Fibroblast of the conjunctiva (primary cell): ENCODE measurements at places on chromosomes 3 and 15.
A peak's percentile ranks its signal among the peaks of the same experiment; 100 is the strongest.

GRCh38 chr3:66335671-66336070, 114.9 kb downstream of the SLC25A26 start:
- DNase-seq: no peak

DNA sequence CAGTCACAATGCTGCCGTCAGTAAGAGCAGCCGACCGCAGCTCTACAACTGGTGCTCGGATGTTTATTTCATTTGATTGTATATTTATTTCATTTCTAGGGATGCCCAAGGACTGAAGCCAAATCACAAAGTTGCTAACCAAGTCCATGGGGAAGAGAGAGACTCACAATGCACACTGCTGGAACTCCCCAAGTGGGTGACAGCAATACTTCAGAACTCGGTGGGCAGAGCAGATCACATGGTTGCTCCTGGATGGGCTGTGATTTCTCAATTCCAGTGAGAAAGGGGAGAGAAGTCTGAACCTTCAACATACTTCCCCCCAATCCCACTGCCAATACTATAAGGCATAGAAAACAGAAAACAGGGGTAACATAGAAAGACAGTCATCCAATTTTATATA, 265.8 kb upstream of the WNT5A start:
- DNase-seq: no peak

DNA sequence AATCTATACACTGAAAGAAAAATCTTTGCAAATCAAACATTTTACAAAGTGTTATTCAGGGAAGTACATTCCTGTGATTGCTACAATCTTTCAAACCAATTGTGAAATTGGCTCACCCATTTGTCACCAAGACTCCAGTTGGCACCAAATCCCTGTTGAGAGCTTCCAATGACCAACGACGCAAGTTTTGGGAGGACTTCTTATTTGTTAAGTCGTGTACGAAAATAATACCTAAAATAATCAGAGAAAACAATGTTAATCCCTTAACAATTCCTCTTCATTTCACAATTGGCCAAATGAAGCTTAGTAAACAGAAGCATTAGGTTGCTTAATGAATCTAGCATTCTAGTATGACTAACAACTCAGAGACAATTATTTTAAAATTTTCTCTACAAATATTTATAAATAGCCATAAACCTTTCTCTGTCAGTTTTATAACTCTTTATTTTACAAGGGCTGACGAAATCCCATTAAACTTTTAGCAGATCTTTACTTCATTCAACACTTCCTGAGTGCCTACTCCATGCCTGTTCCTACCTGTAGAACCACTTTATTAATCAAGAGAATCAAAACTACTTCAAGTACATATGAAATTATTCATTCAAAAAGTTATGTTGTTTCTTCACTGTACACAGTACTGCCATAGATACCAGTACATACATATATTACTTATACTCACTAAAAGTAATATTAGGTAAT, 24.0 kb upstream of the HGD start:
- no peak for DNase-seq

- DNase-seq: no peak
Measured at GRCh38 chr3:114446600-114446999, 152.8 kb downstream of the TIGIT start.

- DNase-seq: no peak
Measured at GRCh38 chr3:195839260-195840010, 27.7 kb upstream of the MUC4 start.

DNA sequence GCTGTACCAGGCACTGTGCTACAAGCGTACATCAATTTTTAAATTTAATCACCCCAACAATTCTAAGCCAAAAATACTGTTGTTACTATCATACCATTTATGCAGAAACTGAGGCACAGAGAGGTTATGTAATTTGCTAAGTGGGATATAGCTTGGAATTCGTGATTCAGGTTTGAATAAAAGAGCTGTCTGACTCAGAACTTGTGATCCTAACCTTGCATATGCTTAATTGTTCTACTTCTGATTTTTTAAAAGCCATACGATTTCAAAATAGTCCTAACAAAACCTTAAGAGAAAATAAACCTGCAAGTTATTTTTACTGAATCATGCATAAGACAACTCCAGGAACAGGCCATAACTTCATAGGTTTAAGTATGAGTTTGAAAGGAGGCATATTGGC, 498.0 kb upstream of the CFAP20DC start:
- DNase-seq: no peak

GRCh38 chr3:125098611-125099291, 43.0 kb upstream of the HEG1 start:
- no peak for DNase-seq

GRCh38 chr3:172309741-172310427, 138.4 kb downstream of the GHSR start:
- DNase-seq: no peak

- DNase-seq: no peak
Measured at GRCh38 chr15:59457103-59457502, 19.1 kb downstream of the FAM81A start.

DNA sequence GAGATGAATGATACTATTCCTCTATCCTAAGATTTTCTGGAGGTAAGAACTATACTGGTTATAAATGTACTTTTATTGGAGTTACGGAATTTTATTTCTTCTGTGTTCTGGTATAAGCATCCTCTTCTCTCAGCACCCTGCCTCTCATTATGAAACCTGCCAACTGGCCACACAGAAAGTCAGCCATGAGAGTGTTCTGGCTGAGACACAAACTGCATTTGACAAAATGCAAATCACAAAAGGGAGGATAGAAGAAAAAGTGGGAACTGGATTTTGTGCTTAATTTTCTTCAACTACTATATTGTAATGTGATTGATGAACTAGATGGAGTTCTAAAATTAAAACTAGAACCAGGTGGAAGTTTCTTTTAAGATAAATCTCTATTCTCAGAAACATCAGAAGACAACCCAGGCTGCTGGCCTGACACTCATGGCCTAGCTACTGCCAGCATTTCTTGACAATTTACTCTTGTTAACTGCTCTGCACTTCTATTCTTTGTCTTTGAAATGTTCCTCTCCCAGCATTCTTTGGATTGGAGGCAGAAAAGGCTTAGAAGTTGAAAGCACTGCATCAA, 143.1 kb downstream of the WDR76 start:
- DNase-seq: no peak

- no peak for DNase-seq
Measured at GRCh38 chr3:126014252-126014651, 45.3 kb downstream of the ROPN1B start.

DNA sequence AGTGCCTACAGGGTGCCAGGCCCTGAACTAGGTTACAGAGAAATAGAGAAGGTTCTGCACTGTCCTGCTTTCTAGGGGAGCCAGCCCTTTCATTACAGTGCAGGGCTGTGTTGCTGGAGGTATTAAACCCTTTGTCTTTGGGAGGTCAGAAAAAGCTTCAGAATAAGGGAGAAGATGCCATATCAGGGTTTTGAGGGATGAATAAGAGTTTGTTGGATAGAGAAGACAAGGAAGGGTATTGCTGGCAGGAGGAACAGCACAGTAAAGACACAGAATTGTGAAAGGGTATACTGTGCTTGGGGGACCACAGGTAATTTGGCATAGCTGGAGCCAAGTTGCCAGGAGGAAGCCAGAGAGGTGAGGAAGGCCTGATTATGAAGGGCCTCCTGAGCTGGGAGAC, 23.0 kb downstream of the NOX5 start:
- no peak for DNase-seq

- no peak for DNase-seq
Measured at GRCh38 chr15:100781961-100782530, 97.6 kb upstream of the ALDH1A3 start.

DNA sequence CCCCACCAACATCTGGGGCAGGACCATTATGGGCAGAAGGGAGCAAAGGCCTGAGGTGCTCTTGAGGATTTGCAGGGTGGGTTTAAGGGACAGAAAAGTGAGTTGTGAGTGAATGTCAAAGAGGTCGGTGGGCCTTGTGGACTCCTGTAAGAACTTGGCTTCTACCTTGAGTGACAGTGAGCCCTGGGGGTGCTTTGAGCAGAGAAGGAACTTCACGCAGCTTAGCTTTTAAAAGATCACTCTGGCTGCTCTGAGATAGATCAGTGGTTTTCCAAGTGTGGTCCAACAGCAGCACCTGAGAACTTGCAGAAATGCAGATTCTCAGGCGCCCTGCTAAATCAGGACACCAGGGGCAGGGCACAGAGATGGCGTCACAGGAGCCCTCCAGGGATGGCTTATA, 15.3 kb upstream of the ALAS1 start:
- no peak for DNase-seq

- no peak for DNase-seq
Measured at GRCh38 chr15:59867086-59867855, 136.8 kb upstream of the FOXB1 start.

DNA sequence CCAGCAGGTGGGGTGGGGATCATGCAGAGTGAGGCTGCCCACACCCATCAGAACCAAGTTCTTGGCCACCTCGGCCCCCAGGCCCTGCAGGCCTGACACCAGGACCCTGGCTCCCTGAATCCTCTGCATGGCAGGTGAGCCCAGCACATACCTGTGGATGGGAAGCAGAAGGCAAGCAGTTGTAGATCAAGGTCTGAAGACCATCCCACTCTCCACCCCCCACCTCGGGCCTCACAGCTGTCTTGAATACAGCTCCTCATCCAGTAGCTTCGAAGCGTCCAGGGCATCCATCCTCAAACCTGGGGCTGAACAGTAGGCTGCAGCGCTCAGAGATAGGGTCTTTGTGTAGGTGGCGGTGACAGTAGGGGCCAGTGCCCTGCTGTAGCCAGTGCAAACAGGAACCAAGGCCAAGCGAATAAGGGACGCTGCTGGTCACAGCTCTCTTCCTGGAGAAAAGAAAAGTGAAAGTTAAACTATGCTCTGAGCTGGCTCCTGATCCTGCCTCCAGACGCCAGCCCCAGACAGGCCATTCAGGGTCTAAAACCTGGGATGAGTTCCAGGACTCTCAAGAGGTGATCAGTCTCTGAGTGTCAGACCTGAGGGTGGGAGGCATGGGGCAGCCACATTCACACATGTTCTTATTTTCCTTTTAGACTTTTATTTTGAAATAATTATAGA, at the start of gene UBA7:
TSS of gene UBA7 (minus strand) at position 457 of the 678 bp plus-strand sequence. CDS start at position 291, 166 bp downstream.
- peak; percentile 65 for DNase-seq

- DNase-seq: no peak
Measured at GRCh38 chr15:92877000-92877399, 23.1 kb upstream of the CHD2 start.

DNA sequence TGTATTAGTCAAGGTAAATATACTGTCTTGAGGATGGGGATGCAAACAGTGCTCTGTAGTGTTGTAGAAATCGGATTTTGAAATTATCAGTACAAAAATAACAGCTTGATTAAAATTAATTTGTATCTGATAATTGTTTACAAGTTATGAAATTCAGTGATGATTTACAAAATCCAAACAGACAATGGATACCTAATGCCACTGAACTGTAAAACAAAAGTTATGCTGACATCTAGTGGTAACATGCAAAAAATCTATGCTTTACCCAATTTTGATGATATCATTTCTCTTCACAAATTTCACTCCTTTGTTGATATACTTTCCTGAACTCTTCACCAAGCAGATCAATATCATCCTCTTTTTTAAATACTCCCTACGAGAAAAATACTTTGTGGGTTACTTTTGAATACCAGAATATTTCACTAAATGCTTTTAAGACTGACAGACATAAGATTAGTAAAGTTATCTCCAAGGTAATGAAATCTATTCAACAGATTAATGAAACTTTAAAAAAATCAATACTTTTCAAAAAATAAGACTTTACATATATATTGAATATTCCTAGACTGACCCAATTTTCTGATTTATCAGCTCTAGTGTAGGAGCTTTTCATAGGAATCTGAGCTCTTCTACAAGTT, 36.0 kb downstream of the MNS1 start:
- peak; percentile 8 for DNase-seq

DNA sequence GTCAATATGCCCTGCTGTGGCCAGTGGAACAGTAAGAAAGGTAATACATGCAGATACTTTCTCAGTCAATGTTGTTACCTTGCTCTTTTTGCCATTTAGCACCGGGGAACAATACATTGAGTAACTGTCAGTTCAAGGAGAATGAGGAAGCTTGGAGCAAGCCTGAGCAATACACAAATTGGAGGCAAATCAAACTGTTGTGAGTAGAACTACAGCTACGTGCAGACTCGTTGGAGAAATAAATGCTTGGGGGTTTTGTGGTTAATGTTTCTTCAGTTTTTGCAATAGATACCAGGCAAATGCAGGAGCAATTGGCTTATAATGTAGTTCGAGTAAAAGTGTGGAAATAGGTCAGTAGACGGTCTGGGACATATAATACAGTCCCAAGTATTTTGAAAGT, 587.3 kb upstream of the ROBO1 start:
- no peak for DNase-seq

DNA sequence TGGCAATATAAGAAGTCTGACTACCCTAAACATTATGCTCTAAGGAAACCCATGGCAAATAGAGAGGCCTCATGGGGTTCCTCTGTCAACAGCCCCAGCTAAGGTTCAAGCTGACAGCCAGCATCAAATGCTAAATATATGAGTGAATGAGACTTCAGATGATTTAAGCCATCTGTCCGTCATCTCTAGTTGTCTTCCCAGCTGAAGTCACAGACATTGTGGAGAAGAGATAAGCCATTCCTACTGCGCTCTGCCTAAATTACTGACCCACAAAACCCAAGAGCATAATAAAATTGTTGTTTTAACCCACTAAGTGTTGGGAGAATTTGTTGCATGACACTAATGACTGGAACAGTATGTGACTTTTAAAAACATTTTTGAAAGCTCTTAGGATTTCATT, 87.3 kb upstream of the IGSF10 start:
- DNase-seq: no peak

DNA sequence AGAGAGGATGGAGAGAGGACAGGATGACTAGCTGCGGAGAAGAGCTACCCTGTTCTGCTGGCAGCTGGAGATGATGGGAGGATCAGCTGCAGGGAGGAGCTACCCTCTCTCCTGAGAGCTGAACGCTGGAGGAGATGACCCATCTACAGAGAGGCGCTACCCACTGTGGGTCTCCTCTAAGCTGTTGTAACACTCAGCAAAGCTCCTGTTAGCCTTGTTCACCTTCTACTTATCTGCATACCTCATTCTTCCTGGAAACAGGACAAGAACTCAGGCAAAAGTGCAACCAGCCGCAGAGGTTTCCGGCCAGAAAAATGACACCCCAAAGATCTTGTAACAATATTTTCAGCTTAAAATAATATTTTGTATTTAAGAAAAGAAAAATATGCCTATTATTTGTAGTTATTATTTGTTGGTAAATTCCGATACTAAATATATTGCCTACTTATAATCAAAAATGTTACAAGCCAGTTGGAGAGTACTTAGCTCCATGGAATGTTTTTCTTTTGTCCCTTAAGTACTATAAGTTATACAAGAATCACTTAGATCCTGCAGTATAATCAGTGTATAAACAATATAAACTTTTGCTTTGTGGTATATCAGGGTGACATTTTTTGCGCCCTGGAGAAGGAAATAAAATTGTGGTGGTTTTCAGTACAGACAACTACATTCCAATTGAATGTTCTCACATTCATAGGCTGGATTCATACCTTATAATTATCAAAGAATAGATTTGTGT, 1188.0 kb upstream of the CADM2 start:
- no peak for DNase-seq

- DNase-seq: no peak
Measured at GRCh38 chr3:8573342-8573926, 71.2 kb downstream of the SSUH2 start.
